ENCODE measurements at places on chromosomes 16 and 17.
A peak's percentile ranks its signal among the peaks of the same experiment; 100 is the strongest.

- no peak for DNase-seq
Measured at GRCh38 chr17:40471846-40472732, 28.8 kb downstream of the IGFBP4 start.

GRCh38 chr17:59330053-59330942 is 1.2 kb upstream of the YPEL2 start:
- peak; percentile 53 for DNase-seq

- no peak for DNase-seq
Measured at GRCh38 chr17:57595947-57596695, 149.0 kb downstream of the CCDC182 start.

DNA sequence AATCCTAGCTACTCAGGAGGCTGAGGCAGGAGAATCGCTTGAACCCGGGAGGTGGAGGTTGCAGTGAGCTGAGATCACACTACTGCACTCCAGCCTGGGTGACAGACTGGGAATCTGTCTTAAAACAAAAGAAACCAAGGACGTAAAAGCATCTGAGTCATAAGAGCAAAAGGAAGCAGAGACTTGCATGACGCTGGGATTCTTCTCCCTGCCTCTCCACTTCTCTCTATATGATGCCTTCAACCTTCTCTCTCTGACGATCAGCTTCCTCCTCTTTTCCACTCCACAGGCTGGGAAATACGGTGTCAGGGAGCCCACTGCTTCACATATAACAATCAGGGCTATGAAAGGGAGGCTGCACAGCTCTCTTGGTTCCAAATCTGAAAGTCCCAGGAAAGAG is 43.2 kb upstream of the CCL1 start:
- no peak for DNase-seq

DNA sequence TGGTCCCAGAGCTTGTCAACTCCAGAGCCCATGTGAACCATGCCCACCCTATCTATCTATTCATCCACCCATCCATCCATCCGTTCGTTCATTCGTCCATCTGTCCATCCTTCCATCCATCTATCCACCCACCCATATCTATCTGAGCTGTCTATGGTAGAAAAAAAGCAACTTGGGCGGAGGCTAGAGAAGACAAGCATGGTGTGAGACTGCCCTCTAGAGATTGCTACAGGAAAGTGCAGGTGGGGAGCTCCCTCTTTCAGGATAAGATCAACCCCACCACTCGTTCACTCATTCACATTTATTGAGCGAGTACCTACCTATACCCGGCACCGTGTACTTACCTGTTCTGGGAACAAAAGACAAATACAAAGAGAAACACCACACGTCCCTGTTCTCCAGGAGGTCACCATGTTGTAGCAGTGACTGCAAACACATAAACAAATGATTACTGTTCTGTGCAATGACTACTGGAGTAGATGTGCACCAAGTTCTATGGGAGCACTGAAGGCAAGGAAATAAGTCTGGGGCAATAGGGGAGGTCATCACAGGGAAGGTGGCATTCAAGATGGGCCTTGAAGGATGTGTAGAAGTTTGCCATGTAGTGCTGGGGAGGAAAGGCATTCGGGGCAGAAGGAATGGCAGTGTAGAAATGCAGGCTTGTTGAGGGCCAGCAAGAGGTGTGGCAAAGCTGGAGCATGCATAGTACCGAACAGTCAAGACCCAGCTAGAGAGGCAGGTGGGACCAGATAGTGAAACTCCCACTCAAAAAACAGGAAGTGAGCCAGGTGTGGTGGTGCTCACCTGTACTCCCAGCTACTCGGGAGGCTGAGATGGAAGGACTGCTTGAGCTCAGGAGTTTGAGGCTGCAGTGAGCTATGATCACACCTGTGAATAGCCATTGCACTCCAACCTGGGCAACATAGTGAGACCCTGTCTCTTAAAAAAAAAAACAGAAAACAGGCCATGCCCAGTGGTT is 13.4 kb upstream of the ATP5MC1 start:
- DNase-seq = peak; percentile 50

DNA sequence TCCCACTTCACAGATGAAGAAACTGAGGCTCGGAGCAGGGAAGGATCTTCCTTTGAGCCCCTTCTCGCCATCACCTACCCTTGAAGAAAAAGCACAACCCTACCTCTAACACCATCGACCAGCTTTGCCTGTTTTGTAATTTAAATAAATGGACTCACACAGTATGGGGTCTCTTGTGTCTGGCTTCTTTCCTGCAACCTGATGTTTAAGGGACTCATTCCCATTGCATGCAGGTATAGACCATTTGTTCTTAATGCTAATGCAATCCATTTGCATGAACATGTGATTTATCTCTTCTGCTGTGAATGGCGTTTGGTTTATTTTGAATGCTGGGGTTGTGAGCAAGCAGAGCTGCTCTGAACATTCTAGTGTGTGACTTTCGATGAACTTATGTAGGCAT is 150.8 kb upstream of the FOXF1 start:
- no peak for DNase-seq

DNA sequence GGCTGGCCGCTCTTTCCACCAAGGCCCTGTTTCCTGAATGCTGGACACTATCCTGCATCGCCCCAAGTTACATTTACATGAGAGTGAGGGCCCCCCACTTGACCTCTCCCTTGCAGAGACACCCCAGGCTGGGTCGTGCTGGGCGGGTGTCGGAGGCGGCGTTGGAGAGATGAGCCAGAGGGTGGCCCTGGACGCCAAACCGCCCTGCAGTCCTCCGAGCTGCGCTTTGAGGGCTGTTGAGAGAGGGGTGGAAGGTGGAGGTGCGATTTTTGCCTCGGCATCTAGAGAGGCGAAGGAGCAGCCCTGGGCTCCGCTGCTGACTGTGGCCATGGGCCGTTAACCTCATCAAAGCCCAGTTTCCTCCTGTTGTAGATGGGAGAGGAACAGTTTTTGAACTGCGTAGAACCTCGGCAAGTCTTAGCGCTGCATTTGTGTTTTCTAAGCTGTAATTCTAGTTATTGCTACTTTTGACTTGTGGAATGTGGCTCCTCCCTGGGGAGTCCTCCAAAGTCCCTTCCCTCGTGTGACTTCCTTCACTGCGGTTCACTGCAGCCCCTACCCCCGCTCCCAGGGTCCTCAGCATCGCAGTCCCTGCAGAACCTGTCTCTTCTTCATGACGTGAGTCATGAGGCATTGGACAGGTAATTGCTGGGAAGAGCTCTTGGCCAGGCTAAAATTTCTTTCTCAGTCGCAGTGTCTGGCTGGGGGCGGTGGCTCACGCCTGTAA is 986 bp upstream of the ELOB start:
- no peak for DNase-seq

DNA sequence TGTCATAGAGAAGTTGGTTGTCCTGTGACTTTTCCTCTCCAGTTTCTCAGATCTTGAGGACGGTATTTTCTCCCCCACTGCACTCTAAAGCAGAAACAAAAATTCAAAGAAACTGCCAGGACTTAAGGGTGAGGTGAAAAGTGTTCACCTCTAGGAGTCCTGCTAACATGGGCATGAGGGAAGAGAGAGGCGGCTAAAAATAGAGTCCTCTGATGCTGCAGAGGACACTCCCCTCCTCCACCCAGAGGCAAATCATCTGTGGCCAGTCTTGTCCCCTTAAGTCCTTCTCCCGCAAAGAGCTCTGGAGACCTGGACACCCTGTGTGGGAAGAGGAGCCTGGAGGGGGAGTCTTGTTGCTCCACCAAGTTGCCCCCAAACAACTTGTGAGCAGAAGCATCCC is 4.7 kb upstream of the DDX19A start:
- no peak for DNase-seq

DNA sequence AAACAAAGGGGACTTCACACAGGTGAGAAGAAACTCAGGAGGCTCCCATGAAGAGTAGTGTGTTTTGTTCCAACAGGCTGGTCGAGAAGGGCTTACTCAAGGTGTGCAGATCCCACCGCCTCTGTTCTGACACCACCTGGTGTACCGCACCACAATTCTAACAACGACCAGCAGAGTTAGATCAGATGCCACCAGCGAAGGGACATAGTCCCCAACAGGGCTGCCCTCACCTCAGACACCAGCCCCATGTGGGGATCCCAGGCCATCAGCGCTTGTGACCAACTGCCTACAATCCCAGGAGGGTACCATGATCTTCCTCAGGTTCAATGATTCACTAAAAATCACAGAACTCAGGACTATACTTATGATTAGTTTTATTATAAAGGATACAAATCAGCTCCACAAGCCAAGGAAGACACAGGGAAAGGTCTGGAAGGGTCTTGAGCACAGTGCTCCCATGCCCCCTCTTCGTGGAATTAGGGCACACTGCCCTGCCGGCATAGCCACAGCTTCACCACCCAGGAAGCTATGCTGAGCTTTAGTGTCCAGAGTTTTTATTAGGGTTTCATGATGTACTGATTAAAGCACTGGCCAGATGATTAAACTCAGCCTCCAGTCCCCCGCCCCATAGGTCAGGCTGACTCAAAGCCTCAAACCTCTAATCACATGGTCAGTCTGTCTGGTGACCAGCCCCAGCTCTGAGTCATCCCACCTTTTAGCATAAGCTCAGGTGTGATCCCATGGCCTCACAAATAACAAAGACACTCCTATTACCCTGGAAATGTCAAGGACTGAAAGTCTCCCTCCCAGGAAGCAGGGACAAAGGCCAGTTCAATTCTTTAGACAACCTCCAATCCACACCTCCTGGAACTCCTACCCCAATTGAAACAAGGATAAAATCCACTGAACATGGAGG is 26.0 kb downstream of the TRIM25 start:
- no peak for DNase-seq

DNA sequence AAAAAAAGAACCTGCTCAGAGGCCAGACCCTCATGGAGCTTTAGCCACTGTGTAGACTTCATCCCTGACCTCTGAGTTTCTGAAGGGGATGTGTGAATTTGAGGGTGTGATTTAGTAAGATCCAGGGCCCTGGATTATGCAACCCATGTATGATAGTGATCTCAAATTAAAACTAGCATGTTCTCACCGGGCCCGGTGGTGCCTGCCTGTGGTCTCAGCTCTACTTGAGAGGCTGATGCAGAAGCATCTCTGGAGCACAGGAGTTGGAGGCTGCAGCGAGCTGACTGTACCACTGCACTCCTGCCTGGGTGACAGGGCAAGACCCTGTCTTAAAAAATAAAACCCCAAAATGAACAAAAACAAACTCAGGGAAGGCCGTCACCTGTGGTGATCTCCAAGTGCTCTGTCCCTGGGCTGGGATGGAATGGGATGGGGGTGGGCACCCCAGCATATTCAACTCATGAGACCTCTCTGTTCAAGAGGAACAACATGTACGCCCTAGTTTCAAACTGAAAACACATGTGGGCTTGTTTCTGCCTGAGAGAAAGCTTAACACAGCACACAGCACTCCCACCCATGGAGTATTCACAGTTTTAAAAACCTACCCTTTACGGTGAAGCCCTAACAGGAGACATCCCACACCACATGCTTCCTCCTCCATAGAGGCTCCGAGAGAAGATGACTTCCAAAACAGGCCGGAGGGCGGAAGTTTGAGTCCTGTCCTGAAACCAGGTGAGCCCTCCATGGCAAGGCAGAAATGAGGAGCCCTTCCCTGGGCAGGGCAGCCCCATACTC is 30.1 kb downstream of the GNPTG start:
- no peak for DNase-seq

GRCh38 chr16:11236461-11237254 is 19.3 kb downstream of the SOCS1 start:
- DNase-seq = no peak

DNA sequence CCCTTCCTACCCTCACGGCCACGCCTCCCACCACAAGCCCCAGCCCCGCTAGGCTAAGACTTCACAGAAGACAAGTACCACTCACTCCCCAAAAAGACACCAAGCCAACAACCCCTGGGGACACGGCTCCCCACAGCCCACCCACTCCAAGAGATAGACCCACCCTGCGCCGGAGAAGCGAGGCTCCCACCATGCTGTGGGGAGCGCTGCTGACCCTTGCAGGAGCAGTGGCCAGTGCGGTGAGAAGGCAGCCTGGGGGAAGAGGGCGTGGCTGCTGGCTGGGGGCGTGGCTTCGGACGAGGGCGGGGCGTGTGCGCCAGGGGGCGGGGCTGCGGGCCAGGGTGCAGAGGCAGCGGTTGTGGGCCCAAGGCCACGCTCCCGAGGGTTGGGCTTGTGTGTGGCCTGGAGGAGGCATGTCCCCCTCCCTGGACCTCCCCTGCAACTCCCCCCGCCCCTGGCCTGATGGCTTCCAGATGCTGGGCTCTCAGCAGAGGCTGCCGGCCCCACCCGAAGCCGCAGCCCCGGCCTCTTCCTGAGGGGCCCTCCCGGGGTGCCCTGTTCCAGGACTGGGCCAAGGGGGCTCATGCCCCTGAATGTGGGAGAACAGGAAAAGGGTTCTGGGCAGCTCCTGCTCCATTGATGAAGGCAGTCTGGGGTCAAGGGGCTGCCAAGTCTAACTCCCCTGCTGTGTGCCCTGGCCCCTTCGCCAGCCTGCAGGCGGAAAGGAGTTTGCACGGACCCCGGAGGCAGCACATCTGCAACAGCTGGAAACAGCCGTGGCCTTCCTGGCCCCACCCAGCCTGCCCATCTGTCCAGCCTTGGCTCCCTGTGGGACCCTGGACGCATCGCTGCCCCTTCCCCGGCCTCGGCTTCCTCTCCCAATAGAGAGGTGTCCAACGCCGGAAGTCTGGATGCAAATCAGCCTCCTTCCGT is 9.1 kb downstream of the TFAP4 start:
- DNase-seq = no peak

DNA sequence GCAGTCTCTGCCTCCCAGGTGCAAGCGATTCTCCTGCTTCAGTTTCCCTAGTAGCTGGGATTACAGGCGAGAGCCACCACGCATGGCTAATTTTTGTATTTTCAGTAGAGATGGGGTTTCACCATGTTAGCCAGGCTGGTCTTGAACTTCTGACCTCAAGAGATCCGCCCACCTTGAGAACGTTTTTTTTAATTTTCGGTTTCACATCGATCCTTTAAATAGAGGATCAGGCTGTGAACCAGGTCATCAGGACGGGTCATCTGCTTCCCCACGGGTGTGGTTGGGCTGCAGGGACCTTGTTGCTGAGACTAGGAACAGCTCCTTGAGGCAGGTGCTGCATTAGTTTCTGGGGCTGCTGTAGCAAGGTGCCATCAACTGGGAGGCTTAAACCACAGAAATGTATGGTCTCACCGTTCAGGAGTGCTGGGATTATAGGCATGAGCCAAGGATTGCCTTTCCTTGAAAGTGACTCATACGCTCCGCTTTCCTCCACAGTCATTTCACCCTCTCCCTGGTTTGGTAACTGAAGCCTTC is 7.9 kb upstream of the NAGPA start:
- no peak for DNase-seq

GRCh38 chr17:77011173-77012011 is 129.4 kb upstream of the SEC14L1 start:
- peak; percentile 58 for DNase-seq

DNA sequence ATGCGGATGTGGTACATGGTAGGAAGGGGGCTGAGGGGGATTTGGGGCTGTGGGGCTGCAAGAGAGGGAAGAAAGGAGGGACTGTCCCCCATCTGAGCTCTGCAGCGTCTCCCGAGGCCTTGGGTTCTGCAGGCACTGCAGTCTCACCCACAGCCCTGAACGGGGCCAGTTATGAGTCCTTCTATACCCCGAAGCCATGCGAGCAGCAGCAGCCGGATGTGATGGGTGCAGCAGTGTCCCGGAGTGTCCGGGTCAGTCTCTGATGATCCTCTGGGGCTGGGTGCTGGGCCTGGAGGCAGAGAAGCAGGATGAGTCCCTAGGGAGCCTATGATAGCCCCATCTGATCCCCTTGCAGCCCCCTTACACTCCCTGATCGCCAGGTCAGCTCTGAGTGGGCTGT is 41.5 kb downstream of the CPNE2 start:
- DNase-seq = no peak

Measured in dorsolateral prefrontal cortex (tissue), 122 donors.